ENCODE measurements at places on chromosomes 3 and 15.
A peak's percentile ranks its signal among the peaks of the same experiment; 100 is the strongest.

DNA sequence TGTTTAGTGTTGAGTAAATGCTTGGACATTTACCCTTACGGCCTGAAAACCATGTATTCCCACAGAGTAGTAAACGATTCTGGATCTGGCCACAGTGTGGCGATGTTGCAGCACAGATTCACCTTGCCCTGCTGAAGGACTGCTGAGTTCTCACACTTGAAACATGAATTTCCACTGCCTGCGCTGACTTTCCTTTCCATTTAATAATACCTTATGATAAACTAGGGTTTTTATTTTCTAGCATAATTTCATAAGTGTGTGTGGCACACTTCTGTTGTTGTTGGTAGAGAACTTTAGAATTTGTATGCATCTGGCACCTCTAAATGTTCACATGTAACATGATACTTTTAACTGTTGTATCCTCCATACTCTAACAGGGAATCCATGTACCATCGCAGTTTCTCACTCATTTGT lies 53.9 kb downstream of the C3orf38 start:
- peak; percentile 32 for DNase-seq

GRCh38 chr3:150329408-150329807 lies 78.7 kb upstream of the TSC22D2 start:
- no peak for DNase-seq

DNA sequence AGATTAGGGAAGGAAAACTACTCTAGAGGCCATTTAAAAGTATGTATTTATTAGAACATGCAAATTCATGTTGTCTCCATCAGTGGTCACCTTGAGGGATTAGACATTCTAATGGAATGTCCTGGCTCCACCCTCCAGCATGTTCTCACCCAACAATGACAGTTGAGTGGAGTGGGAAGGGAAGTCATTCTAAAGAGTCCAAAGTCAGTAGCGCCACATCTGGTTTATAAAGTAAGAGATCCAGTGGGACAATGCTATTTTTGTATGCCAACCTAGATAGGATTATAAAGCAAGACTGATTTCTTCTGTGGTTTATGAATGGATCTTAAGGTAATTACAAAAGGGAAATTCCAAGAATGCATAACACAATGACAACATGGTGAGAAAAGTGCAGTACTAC lies 33.3 kb downstream of the SLC24A1 start:
- no peak for DNase-seq

GRCh38 chr15:77511869-77512268 lies 91.2 kb downstream of the HMG20A start:
- no peak for DNase-seq

- DNase-seq, result no peak
These were observed 67.1 kb downstream of the ATP2B2 start for GRCh38 chr3:10437995-10438901.

- no peak for DNase-seq
These were observed 66.0 kb downstream of the VPS13C start for GRCh38 chr15:61994216-61994615.

DNA sequence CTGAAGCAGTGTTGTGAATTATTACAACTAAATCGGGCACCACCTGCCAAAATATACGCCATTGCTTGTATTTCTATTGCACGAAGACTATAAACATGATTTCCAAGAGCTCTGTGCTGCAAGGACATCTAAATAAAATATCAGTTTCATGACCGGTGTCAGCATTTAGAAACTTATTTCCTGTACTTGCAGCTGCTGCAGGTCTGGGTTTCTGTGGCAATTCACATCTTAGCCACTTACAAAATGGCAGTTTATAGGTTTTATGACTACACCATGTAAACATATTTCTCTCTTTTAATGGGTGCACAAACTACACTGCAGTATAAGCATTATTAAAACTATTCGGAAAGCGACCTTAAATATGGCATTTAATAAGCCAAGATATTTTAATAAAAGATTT lies 359.4 kb downstream of the VPS13C start:
- no peak for DNase-seq

GRCh38 chr3:94413336-94414108 lies 350.7 kb downstream of the NSUN3 start:
- DNase-seq, result no peak

DNA sequence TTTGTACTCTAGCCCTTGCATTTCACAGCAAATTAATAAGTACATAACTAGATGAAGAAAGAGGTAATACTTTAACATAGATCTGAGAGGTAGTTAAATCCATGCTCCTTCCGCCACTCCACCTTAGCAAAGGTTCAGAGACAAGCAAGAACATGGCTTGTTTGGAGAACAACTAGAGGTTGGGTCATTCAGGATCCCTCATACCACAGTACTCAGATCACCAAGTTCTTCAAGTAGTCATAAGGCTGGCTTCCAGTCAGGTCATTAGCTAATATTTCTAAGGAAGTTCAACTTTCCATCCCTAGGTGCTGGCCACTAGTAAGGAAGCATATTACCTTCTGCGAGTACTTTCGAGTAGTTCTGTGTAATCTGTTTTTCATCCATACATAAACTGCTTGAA lies 44.1 kb downstream of the CD200R1 start:
- DNase-seq, result no peak

DNA sequence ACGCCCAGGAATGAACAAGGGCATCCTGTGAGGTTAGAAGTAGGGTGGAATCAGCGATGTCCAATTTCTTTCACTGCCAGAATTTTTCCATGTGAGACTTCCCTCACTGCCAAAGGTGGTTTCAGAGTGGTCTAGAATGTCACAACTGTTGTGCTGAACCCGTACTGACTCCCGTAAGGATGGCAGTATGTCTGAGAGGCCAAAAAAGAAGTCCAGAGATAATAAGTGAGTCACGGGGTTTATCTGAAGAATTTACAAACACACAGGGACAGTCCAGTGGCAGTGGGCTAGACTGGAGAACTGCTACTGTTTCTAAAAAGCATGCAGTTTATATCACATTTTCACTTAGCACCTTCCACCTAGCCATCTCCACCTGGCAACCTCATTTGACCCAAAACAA lies 160.6 kb upstream of the ATP10A start:
- DNase-seq, result no peak

- DNase-seq, result no peak
These were observed 28.1 kb downstream of the NKIRAS1 start for GRCh38 chr3:23888617-23889228.

DNA sequence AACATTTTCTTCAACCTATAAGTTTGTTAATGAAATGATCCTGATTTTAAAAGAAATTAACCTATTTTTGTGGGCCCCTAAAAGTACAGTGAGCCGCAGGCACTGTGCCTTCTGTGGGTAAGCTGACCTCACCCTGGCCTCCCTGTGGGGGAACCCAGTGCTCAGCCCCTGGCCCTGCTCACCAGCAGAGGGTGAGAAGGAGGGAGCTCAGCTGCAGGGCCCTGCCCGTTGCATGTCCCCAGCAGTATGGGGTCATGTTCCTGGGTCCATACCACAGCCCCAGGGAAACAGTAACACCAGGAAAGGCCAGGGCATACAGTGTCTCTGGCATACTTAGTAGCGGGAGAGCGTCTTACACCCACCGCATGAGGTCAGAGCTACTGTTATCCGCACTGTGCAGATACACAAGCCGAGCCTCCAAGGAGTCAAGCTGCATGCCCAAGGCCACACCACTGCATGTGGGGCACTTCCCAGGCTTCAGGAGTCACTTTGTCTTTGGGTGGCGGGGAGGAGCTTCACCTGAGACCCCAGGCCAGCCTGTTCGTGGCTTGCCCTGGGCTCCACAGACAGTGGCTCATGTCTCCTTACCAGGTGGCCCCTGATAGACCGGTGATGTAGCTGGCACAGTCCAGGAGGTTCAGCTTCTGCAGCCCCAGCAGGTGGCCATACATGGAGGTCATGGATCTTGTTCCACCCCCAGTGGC lies 22.6 kb upstream of the EHD4 start:
- DNase-seq, result no peak

GRCh38 chr3:134407239-134407625 lies 33.0 kb upstream of the AMOTL2 start:
- no peak for DNase-seq

- no peak for DNase-seq
These were observed 184.1 kb downstream of the ADAMTSL3 start for GRCh38 chr15:83837945-83838571.

- no peak for DNase-seq
These were observed 34.9 kb upstream of the TIMP4 start for GRCh38 chr3:12193485-12194165.

- no peak for DNase-seq
These were observed 105.1 kb upstream of the TRPM1 start for GRCh38 chr15:31206386-31207181.

DNA sequence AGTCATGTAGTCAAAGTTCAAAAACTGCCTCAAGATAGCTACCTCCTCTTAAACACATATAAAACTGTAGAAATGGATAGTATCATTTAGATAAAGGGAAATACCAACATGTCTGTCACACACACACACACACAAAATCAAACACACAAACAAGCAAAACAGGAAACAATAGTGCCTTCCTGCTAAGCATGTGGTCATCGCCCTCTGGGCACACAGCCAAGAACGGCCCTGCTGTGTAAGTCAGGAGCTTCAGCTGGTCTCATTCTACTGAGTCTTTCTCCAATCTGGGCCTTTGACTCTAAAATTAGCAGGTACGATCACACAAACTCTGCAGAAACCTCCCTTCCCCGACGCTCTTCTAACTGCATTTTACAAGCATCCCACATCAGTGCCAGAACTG lies 272.2 kb upstream of the CHRNA7 start:
- DNase-seq, result no peak

GRCh38 chr15:92953566-92953965 lies 53.4 kb downstream of the CHD2 start:
- DNase-seq, result no peak

- DNase-seq, result no peak
These were observed 262.9 kb upstream of the SLITRK3 start for GRCh38 chr3:165459111-165459510.

DNA sequence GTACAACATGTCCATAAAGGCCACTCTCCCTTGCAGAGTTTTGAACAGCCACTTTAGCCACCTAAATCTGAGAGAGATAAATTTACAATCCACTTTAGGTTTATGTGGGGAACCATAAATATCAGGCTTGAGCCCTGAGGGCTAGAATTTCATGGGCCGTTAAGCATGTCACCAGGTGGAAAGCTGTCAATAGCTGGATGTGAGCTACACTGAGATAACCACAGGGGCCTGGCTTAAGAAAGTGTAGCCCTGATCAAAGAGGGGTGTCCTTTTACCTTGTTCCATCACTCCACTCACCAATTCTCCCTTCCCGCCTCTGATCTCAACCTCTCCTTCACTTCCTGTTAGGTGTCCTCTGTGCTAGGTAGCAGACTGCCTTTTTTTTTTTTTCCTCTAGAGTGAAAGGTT lies 172.8 kb upstream of the ICE2 start:
- DNase-seq, result no peak

DNA sequence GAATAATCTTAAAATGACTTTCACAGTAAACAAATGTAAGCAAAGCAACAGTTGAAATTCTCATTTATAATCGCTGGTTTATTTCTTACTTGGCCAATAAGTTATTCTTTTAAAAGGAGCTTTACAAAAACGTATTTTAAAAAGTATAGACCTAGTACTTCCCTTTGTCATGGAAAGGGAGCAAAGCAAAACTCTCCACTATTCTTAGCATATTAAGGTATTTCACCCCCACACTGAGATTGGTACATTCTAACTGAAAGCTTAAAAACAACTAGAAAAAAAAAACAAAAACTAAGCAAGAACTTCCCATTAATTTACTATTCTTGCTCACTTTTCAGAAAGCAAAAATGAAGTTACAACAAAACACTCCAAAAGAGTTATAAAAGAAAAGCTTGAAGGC lies 1.5 kb downstream of the ATG3 start:
- no peak for DNase-seq

DNA sequence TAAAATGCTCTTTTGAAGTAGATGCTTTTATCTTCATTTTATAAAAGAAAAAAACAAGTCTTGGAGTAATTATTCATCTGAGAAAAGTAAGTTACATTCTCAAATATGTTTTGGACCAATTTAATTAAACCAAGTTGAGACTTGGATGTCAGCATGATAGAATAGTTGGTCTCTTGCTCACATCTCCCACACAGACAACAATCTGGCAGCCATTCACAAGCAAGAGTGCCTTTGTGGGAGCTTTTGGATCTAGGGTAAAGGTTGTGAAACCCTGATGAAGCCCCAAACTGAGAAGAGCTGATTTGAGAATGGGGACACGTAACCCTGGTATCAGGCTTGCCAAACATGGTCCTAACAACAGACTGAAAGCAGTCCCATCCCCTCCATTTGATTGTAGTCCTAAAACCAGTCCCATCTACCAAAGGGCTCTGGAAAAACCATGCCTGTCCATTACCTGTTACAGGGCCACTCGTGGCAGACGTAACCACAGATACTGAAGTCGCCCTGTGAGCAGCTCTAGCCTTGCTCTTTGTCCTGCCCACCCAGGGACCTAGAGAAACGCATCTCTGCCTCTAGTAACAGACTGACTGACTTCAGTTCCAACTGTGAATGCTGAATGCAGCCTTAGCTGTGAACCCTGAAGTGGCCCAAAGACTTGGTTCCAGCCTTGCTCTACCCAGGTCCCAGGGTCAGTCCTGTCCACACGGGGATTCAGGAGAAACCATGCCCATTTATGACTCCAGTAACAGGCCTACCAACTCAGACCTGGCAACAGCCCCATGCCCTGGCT lies 145.5 kb upstream of the SYNPR start:
- no peak for DNase-seq

GRCh38 chr3:62201438-62202035 lies 171.8 kb downstream of the FEZF2 start:
- DNase-seq, result no peak

DNA sequence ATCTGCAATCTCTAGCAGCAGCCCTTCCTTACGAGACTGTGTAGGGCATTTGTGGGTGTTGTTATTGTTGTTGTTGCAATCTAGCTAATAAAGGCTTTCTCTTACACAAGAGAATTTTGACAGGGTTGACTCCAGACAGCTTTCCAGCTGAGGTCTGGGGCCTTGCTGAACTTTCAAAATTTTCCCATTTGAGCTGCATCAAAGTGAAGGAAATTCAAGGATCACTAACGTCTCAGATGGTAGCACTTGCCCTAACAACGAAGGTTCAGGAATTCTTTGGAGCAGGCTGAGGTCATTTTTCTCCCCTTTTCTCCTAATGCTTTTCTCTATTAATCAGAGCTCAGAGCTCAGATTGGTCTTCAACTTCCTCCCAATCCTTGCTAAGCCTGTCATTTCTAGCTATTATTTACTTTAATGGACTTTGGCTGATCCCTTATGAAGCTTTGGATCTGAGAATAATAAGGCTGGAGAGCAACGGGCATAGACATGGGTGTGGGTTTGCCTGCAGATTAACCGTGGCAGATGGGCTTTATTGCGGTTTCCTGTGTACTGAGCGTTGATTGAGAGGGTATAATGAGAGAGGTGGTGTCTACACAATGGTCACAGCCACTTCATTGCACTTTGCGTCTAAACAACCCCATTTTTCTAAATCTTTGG lies 614.0 kb upstream of the AGTR1 start:
- no peak for DNase-seq

- DNase-seq, result no peak
These were observed 269.2 kb upstream of the CTNNB1 start for GRCh38 chr3:40930131-40930538.

DNA sequence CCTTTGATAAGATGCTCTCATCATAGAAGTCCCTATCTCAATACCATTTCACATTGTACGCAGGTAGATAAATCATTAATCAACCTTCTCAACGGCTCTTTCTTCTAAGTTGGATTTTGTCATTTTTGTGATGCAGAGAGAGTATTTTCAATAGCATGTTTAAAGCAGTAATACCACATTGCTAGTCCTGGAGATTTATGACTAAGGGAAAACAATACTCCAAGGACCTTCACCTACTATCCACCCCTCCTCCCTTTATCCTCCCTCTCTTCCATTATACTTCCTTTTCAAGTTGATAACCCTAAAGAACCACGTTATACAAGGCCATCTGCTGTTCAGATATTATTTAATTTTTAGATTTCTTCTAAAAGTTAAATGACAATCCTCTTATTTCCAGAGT lies 65.3 kb upstream of the CHMP2B start:
- DNase-seq, result no peak

Measured in activated B cell treated with CpG ODN at 0.5 μM for 24 hours (primary cell).